ENCODE measurements at places on chromosomes 2 and 18. TPM values are rescaled to one million over a fixed set of nuclear protein-coding genes. Genes with fewer than 3 reads are reported as not detected.
A peak's percentile ranks its signal among the peaks of the same experiment; 100 is the strongest.

Gene IL36A
- total RNA-seq = not detected

Gene ALKAL2
- not detected for total RNA-seq

Gene SPATA3
- total RNA-seq = not detected

Gene GRB14
- total RNA-seq = not detected

Gene NT5C1B
- not detected for total RNA-seq

Gene REG3A
- not detected for total RNA-seq

Gene MC5R
- total RNA-seq = not detected

Gene CTAGE1
- total RNA-seq = not detected

Gene DLGAP1
- total RNA-seq = 0.07 TPM

Gene TRPM8
- not detected for total RNA-seq

Gene GMCL1
- 15.5 TPM for total RNA-seq

Gene NEU4
- not detected for total RNA-seq

Gene SERPINB3
- total RNA-seq = not detected

Gene PSTPIP2
- 25.3 TPM for total RNA-seq

- H3K4me3 ChIP-seq = no peak overlapping the region
- H3K27me3 ChIP-seq = no peaks in the 10 kb centered on the region
- H3K4me1 ChIP-seq = peaks cover 15% of the 10 kb centered on the region
- no peaks in the 10 kb centered on the region for H3K36me3 ChIP-seq
These were observed 24.2 kb downstream of the TMEM18 start for GRCh38 chr2:652881-653480.

GRCh38 chr2:207812058-207812725 lies 42.5 kb upstream of the FZD5 start:
- H3K27me3 ChIP-seq = no peaks in the 10 kb centered on the region
- DNase-seq = no peak
- H3K27ac ChIP-seq = no peak overlapping the region
- H3K4me3 ChIP-seq = no peak overlapping the region
- H3K4me1 ChIP-seq = no peaks in the 10 kb centered on the region
- no peaks in the 10 kb centered on the region for H3K36me3 ChIP-seq

GRCh38 chr2:20668871-20669475 lies 2.0 kb downstream of the GDF7 start:
- H3K27ac ChIP-seq = no peak overlapping the region
- peaks cover 11% of the 10 kb centered on the region for H3K4me1 ChIP-seq
- no peaks in the 10 kb centered on the region for H3K36me3 ChIP-seq
- H3K4me3 ChIP-seq = no peak overlapping the region
- no peak for DNase-seq
- peaks cover 64% of the 10 kb centered on the region for H3K27me3 ChIP-seq

- H3K27me3 ChIP-seq = no peaks in the 10 kb centered on the region
- no peak overlapping the region for H3K4me3 ChIP-seq
- H3K27ac ChIP-seq = no peak overlapping the region
- H3K36me3 ChIP-seq = no peaks in the 10 kb centered on the region
- no peaks in the 10 kb centered on the region for H3K4me1 ChIP-seq
These were observed 46.7 kb downstream of the PLA2R1 start for GRCh38 chr2:160015746-160016145.

GRCh38 chr2:132659331-132659730 lies 10.7 kb downstream of the LYPD1 start:
- no peak overlapping the region for H3K27ac ChIP-seq
- DNase-seq = no peak
- H3K36me3 ChIP-seq = no peaks in the 10 kb centered on the region

GRCh38 chr2:128745946-128746345 lies 427.3 kb upstream of the HS6ST1 start:
- no peaks in the 10 kb centered on the region for H3K4me1 ChIP-seq
- DNase-seq = no peak
- H3K4me3 ChIP-seq = no peak overlapping the region
- H3K27me3 ChIP-seq = no peaks in the 10 kb centered on the region

- H3K27me3 ChIP-seq = no peaks in the 10 kb centered on the region
- no peak for DNase-seq
- no peak overlapping the region for H3K4me3 ChIP-seq
- peaks cover 25% of the 10 kb centered on the region for H3K36me3 ChIP-seq
- H3K27ac ChIP-seq = no peak overlapping the region
These were observed 23.1 kb downstream of the ODC1 start for GRCh38 chr2:10424916-10425505.

DNA sequence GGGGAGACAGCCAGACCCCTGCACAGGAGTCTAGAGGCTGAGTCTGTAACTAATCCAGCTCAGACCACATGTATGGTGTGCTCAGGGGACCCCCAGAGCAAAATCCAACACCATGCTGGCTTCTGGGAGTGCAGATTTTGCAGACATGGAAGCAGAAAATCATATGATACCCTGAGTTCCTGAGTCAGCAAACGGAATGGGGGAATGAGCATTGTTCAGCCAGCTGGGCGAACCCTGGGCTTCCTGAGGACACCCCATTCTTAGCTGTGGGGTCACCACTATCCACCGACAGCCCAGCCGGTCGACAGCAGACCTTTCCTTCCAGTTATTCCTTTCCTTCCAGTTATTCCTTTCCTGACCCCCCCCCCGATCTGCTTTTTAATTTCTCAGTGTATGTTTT lies 322.9 kb downstream of the GBX2 start:
- no peak for DNase-seq
- no peak overlapping the region for H3K4me3 ChIP-seq
- no peaks in the 10 kb centered on the region for H3K36me3 ChIP-seq
- H3K27ac ChIP-seq = no peak overlapping the region
- no peaks in the 10 kb centered on the region for H3K4me1 ChIP-seq

DNA sequence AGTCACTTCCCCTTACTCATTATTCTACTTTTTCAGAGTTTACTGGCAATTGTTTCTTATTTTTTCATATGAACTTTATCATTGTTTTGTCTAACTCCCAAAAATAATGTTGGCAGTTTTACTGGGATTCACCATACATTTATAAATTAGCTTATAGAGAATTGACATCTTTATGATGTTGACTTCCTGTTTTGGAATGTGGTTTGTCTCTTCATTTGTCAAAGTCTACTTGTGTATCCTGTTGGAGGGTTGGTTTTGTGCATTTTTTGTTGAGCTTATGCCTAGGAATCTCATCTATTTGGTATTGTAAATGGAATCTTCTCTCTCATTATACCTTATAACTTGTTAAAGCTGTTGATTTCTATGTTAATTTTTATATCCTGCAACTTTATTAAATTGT lies 16.4 kb downstream of the EPC2 start:
- H3K4me3 ChIP-seq = no peak overlapping the region
- no peaks in the 10 kb centered on the region for H3K36me3 ChIP-seq
- peaks cover 68% of the 10 kb centered on the region for H3K4me1 ChIP-seq
- no peak overlapping the region for H3K27ac ChIP-seq
- no peaks in the 10 kb centered on the region for H3K27me3 ChIP-seq

GRCh38 chr18:51195451-51196117 lies 1.9 kb downstream of the MEX3C start:
- no peaks in the 10 kb centered on the region for H3K27me3 ChIP-seq
- H3K27ac ChIP-seq = peak overlapping the region; percentile 85
- H3K4me1 ChIP-seq = peaks cover 46% of the 10 kb centered on the region
- peak; percentile 60 for DNase-seq
- no peaks in the 10 kb centered on the region for H3K36me3 ChIP-seq

GRCh38 chr18:76923485-76924085 lies 101.2 kb downstream of the ZNF236 start:
- no peaks in the 10 kb centered on the region for H3K27me3 ChIP-seq
- DNase-seq = no peak
- H3K36me3 ChIP-seq = peaks cover 30% of the 10 kb centered on the region
- H3K4me3 ChIP-seq = no peak overlapping the region
- no peak overlapping the region for H3K27ac ChIP-seq
- H3K4me1 ChIP-seq = peaks cover 4% of the 10 kb centered on the region

DNA sequence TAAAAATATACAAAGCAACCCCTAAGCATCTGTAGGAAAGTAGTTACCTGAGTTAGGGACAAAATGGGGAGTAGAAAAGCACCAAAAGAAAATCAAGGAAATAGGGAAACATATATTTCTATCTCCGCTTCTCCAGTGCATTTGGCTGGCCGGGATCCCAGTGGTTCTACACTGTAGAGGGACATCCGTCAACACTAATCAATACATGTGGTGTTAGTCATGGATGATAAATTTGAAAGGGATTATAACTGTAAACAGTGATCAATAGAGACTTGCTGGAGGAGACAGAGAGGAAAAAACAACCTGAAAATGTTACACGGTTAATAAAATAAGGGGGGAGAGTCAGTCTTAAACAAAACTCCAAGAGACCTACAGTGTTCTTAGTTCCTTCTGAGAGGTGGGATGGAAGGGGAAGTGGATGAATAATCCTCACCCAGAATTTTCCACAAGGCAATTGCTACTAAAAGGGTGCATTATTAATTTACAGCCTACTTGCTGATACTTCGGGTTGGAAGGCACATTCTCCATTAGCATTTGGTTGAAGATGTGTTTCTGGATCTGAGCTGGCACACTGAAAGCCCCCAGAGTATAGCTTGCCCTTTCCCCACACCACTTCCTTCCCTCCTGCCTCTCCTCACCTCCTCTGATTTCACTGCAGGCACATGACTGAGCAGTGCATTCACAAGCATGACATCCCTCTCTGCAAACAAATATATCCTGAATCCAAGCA lies 530.0 kb downstream of the BCL11A start:
- H3K4me1 ChIP-seq = no peaks in the 10 kb centered on the region
- H3K27me3 ChIP-seq = no peaks in the 10 kb centered on the region
- no peaks in the 10 kb centered on the region for H3K36me3 ChIP-seq
- H3K27ac ChIP-seq = no peak overlapping the region
- no peak for DNase-seq

- no peaks in the 10 kb centered on the region for H3K4me1 ChIP-seq
- peaks cover 9% of the 10 kb centered on the region for H3K36me3 ChIP-seq
- no peak overlapping the region for H3K27ac ChIP-seq
- H3K27me3 ChIP-seq = no peaks in the 10 kb centered on the region
- H3K4me3 ChIP-seq = no peak overlapping the region
These were observed 36.5 kb upstream of the ARMC9 start for GRCh38 chr2:231161877-231162329.

All from CD8-positive, alpha-beta memory T cell (primary cell).